ENCODE measurements at places on chromosomes 12 and 14.

- DNase-seq = no peak
Measured at GRCh38 chr14:92316176-92316575, 6.8 kb upstream of the SLC24A4 start.

- no peak for DNase-seq
Measured at GRCh38 chr12:44000309-44000952, 164.6 kb downstream of the TMEM117 start.

- no peak for DNase-seq
Measured at GRCh38 chr12:5733136-5733755, 211.8 kb downstream of the ANO2 start.

DNA sequence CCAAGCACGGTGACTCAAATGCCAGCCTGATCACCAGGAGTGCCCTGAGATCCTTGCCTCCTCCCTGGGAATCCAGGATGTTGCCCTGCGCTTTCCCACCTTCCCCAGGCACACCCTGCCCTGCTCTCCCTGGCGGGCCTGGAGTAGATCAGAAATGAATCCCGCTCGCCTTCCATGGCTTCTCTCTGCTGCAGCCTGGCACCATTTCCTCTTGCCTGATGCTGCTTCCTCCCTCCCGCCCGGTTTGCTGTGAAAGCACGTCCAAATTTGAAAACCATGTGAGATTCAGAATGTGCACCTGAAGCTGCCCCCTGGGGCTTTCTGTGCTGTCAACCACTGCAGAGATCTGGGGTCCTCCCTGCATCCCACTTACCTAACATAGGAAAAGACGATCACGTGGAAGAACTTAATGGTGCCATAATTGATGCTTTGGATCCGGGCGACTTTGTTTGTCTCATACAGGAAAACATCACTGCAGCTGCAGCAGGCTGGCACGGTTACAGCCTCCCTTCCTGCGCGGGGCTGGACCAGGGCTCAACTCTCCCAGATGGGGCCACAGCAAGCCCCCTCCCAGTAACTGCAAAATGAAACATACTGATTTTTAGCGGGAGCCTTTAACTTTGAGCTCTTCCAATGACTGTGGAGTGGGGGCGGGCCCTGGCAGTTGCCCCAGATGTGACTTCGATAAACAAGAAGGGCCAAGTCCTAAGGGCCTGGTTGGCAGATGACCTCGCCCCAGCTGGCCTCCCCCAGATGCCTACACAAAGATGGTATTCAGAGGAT lies 24.9 kb upstream of the C12orf76 start:
- peak; percentile 98 for DNase-seq

DNA sequence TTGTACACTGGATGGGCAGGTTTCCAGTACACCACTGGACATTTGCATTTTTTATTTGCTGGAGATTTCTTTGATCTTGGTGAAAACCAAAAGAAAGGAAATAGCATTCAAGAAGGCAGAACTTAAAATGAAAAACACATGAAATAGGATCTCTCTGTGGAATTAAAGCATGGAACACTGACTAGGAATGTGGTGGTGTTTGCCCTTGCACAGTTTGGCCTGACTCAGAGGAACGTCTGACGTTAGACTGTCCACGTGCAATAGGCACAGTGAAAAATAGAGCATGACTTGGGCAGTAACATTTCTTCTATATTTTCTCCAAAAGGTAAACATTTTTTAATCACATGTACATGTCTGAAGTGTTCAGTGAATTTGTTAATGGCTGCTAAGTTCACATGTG lies 474.1 kb upstream of the PRICKLE1 start:
- no peak for DNase-seq

DNA sequence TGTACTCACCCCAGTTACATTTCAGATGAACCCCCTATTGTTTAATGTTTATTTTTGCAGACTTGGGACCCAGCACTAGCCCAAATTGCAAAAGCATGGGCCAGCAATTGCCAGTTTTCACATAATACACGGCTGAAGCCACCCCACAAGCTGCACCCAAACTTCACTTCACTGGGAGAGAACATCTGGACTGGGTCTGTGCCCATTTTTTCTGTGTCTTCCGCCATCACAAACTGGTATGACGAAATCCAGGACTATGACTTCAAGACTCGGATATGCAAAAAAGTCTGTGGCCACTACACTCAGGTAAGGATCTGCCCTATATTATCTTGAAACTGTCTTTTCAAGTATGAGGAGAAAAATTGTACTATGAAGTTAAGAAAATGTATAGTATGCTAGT lies 1.2 kb downstream of the GLIPR1 start:
- no peak for DNase-seq

Measured in pons (tissue), 1 donor.